ENCODE measurements at places on chromosomes 2 and 18.

DNA sequence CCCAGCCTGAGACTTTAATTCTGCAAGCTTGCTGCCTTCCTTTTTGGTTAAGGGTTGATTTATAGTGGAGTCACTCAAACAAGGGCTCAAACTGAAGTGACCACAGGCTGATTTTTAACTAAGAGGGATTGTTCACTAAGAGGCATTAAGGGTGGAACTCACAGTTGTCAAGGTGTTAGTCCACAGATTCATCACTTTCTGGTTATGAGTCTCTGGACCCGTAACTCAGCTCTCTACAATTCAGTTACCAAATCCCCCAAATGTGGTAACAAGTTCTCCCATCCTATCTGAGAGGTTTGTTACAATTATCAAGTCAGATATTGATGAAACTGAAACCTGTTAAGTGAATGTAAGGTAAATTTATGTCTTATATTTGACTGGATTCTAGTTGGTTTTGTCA lies 185.9 kb upstream of the KLHL14 start:
- no peak for DNase-seq

- no peak for DNase-seq
Measured at GRCh38 chr2:181149056-181149455, 168.7 kb downstream of the UBE2E3 start.

DNA sequence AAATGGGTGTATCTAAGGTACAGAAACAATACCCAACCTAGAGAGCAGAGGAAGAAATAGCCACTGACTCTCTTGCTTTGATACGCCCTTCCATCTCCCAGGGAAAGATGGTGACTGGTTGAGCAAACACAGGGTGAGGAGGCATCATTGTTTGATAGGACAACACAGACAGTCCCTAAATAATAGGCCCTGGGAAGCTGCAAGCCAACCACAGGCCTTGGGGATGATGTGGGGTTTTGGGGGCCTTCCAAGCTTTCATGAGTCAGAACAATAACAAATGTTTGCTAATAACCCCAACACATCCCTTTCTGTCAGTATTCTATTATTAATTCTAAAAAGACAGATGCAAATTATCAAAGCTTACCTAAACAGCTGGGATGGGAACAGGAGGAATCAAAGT lies 9.8 kb downstream of the LGALSL start:
- DNase-seq = no peak

DNA sequence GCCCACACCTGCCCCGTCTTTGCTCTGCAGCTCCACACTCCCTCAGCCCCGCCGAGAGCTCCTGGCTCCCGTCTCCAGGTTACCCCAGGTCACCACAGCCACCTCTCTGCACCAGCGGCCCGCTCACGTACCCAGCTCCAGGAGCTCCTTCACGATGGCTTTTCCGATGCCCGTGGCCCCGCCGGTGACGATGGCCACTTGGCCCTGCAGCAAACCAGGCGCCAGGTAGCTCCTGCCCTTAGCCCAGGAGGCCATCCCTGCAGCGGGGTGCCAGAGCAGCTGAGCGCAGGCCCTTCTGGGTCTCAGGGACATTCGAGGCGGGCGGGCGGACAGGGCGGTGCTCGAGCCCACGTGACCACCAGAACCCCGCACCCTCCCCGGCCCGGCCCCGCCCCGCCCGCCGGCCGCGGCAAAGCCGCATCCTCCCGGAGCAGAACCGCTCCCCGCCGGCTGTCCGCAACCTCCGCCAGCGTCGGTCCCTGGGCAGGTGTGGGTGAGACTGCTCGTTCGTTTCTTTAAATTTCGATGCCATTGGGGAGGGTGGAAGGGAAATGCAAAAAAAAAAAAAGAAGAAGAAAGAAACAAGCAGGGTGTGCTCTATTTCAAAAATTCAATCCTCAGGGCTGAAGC lies at the start of the genes PECR and TMEM169:
Gene PECR, minus strand, starts transcription at position 323 of the 630 bp plus-strand sequence. Its CDS starts 68 bp downstream, at position 255.
Gene TMEM169, plus strand, starts transcription at position 433 of the 630 bp plus-strand sequence. CDS start 14,045 bp downstream, outside the sequence.
- peak; percentile 91 for DNase-seq

- DNase-seq = no peak
Measured at GRCh38 chr18:9885170-9886004, at the start of gene TXNDC2. Gene TXNDC2, plus strand, starts transcription at chr18:9885973. Its CDS starts 708 bp downstream, at chr18:9886681.

DNA sequence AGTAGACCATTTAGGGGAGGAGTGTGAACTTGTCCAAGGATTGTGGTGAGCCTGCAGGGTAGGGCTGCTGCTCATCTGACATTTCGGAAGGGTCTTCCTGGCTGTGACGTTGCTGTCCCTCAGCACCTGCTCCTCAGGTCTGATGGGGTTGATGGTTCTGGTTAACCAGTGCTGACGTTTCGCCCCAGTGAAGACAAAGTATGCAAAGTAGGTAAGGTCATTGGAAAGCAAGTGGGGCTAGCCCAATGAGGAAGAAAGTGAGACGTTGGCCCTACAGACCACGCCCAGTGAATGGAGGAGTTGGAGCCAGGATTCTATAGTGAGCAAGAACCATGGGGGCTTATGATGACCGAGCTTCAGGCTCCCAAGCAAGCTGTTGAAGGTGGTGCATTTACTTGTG lies 33.4 kb upstream of the ZNF396 start:
- DNase-seq = no peak

- peak; percentile 89 for DNase-seq
Measured at GRCh38 chr2:38076152-38076709, 280 bp upstream of the CYP1B1 start.

- DNase-seq = no peak
Measured at GRCh38 chr2:134739879-134740301, 21.1 kb upstream of the TMEM163 start.

DNA sequence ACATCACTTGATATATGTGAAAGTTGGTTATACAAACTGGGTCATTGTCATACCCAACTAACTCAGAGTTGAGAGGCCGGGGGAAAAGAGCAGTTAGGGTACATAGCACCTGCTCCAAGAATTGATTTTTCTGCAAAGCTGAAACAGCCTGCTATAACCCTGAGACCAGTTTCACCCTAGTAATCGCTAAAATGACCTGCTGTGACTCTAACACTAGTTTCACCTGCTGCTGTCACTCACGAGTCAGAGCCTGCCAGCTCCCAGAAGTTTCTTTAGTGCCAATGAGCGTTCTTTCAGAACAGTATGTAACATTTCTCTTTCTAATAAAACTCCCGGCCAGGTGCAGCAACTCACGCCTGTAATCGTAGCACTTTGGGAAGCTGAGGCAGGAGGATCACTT lies 28.0 kb downstream of the SRSF7 start:
- DNase-seq = no peak

- no peak for DNase-seq
Measured at GRCh38 chr2:151716721-151717120, 17.6 kb downstream of the NEB start.

GRCh38 chr18:68780802-68781635 lies 16.9 kb upstream of the CCDC102B start:
- no peak for DNase-seq

- no peak for DNase-seq
Measured at GRCh38 chr2:150686391-150686790, 198.9 kb upstream of the RND3 start.

GRCh38 chr2:15939556-15939853 lies 845 bp upstream of the MYCN start:
- DNase-seq = no peak

DNA sequence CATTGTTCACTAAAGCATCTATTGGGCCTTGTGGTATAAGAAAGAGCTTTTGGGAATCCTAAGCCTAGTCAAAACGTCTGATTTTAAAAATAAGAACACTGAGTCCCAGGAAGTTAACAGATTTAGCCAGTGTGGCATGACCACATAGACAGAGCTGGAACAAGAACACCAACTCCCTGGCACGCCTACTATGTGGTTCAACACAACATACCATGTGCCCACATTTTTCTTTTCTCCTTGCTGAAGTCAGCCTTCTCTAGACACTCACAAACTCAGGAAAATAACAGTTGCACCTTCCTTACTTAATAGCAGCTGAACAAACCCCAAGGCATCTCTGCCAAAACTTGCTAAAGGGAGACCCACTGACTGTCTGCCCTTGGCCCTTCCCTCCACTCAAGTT lies 124.8 kb downstream of the C1D start:
- no peak for DNase-seq

DNA sequence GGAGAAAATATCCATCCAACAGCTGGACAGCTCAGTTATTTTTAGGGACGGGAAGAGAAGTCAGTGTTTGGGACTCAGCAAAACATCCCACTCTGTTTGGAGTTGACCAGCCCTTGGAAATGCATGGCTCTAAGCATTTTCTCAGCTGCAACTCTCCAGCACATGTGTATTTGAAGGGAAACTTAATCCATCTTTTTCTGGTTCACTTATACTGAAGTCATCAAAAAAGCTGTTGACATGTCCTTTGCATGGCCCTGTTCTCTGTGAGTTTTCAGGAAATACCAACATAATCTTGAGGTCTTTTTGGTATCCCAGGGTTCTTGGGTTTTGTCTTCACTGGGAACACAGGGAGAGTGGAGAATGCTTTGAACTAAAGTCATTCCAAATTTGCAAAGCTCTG lies 91.9 kb upstream of the CELF4 start:
- no peak for DNase-seq

- DNase-seq = no peak
Measured at GRCh38 chr2:226080334-226080733, 680.8 kb downstream of the NYAP2 start.

- no peak for DNase-seq
Measured at GRCh38 chr18:11591957-11592356, 17.4 kb upstream of the SLC35G4 start.

GRCh38 chr2:220079595-220079994 lies 452.2 kb downstream of the SLC4A3 start:
- no peak for DNase-seq

DNA sequence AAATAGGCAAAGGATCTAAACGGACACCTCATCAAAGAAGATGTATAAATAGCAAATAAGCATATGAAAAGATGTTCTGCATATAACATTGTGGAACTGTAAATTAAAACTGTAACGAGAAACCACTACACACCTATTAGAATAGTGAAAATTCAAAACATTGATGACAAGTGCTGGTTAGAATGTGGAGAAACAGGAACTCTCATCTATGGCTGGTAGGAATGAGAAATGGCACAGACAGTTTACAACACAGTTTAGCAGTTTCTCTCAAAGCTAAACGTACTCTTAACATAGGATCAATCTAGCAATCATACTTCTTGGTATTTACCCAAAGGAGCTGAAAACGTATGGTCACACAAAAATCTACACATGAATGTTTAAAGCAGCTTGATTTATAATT lies 126.2 kb downstream of the TRIB2 start:
- DNase-seq = no peak
